ENCODE measurements at places on chromosomes 3 and 15. TPM values are rescaled to one million over a fixed set of nuclear protein-coding genes. Genes with fewer than 3 reads are reported as not detected.
A peak's percentile ranks its signal among the peaks of the same experiment; 100 is the strongest.

C3orf20 gene
- not detected for total RNA-seq

MPI gene
- total RNA-seq = 28.7 TPM

ACP3 gene
- total RNA-seq = 66.5 TPM

GOLGA6L7 gene
- not detected for total RNA-seq

FETUB gene
- total RNA-seq = 13.5 TPM

CFAP92 gene
- total RNA-seq = 0.25 TPM

CELSR3 gene
- total RNA-seq = 4.7 TPM

- no peak for DNase-seq
Measured at GRCh38 chr3:171804618-171805389, 5.5 kb downstream of the PLD1 start.

DNA sequence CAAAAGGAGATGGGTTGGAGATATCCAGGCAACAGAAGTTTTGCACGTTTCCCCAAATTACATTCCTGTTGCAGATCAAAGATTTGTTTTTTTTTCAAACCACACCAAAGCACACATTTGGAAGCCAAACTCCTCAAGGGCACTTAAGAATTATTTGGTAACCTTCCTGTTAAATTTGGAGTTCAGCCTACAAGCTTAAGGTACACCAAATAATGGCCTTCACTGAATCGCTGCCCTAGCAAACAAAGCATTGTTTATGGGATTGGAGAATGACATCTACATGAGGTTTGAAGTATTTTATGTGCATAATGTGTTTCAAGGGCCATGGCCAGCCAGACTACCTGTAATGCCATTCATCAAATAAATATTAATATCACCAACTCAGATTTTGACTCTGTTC is 357.9 kb downstream of the RORA start:
- no peak for DNase-seq

GRCh38 chr3:58391156-58391865 is 42.3 kb downstream of the PDHB start:
- no peak for DNase-seq

- no peak for DNase-seq
Measured at GRCh38 chr3:113531826-113532697, at the start of gene SIDT1. TSS of gene SIDT1 (plus strand) at chr3:113532555. CDS start at chr3:113533022, 467 bp downstream.

DNA sequence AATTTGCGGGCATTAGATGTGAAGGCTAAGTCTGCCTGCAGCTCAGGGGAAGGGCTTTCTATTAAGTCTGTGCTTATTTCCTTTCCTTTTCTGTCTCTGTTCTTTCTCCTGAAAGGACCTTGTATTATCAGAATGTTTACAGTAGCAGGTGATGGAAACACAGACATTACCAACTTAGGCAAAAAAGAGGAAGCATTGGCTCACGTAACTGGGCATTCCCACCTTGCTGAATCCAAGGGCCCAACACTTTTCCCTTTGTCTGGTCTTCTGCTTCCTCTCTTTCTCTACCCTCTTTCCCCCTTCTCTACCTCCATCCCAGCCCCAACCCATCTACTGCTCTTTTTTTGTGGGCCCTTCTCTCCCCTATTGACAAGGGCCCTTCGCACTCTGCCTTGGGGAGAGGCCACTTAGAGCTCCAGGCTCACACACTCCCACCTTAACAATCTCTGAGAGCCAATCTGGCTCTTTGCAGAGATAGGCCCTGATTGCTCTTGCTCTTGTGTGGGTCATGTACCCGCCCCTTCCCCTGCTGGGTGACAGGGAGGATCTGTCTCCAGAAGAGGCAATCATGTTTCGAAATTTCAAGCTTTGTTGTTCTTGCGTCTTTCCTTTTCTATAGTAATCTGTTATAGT is 35.0 kb downstream of the ACAA1 start:
- no peak for DNase-seq

- DNase-seq = no peak
Measured at GRCh38 chr15:71325481-71325880, 210.2 kb downstream of the THSD4 start.

DNA sequence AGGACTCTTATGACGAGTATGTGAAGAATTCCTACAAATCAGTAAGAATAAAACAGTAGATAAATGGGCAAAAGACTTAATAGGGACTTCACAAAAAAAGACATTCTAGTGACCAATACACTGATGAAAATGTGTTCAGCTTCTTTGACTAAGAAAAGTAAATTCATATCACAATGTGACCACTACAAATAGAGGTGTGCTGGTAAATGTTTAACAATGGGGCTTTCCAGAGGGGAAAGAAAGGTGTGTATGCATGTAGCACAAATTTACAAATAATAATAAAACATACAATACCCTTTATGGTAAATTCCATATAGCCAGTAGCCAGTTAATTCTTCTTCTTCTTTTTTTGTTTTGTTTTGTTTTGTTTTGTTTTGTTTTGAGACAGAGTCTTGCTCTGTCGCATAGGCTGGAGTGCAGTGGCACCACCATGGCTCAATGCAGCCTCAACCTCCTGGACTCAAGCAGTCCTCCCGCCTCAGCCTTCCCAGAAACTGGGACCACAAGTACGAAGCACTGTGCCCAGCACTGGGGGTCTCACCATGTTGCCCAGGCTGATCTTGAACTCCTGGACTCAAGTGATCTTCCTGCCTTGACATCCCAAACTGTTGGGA is 17.5 kb upstream of the NMD3 start:
- DNase-seq = no peak

GRCh38 chr3:147620906-147621305 is 211.7 kb downstream of the ZIC1 start:
- DNase-seq = no peak

DNA sequence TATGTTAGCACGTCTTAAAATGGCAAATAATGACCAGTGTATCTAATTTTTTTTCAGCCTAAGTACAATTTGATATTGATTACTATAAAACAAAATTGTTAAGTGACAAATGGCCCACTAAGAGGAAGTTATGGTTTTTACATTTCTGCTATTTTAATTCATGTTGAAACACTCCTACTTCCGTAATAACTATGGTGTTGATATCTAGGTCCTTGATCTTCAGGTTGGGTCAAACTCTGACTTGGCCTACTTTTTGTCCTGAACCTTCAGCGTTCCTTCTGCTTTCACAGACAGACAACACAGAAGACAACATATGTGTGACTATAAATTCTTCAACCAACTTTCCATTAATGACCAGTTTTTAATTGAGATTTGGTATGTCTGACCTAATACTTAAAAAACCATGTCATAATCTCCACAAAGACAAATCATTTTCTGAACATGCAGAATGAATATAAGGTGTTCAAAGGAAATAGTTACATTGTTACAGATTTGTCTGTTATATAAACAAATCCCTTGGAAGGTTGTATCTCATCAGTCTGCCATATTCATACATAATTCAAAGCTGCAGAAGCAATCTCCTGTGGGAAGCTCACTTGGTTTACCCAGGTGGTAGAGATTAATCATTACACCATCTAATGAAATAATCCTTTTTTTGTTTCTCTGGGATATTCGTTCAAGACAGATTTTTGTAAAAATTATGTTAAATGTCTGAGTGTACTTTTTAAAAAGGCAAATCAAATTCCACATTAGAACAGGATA is 92.1 kb upstream of the TSPAN3 start:
- no peak for DNase-seq

GRCh38 chr3:53046171-53047170 is 598 bp upstream of the SFMBT1 start:
- DNase-seq = peak; percentile 36

- DNase-seq = peak; percentile 49
Measured at GRCh38 chr15:72173401-72173800, 24.2 kb downstream of the GRAMD2A start.

GRCh38 chr3:100396967-100397366 is 3.9 kb downstream of the TOMM70 start:
- DNase-seq = no peak

DNA sequence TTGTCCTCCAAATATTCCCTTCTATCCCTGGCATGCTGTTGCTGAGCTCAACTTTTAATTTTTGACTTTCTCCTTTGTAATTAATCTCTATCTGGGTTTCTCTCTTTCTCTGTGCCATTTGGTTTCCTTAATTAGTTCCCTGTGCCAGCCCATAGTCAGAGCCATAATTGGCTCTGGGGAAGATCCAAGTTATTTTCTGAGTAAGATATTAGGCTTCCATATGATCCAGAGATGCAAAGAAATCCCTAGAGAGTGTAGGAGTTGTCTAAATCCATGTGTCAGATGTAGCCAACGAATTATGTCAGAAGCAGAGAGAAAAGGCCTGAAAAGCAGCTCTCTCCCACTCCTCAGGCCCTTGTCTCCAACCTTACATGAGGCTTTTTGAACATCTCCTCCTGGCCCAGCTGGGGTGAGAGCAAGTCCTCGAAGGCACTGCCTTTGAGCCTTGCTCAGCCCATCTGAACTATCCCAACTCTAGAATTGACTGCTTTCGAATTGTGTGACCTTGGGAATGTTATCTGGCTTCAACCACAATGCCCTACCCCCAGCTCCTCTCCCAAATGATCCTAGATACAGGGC is 46.4 kb downstream of the MOBP start:
- DNase-seq = no peak

- DNase-seq = no peak
Measured at GRCh38 chr3:50356553-50356952, 2.8 kb downstream of the TMEM115 start.

GRCh38 chr15:88440021-88440420 is 27.2 kb downstream of the MRPL46 start:
- DNase-seq = peak; percentile 26

GRCh38 chr15:42140383-42141070 is 15.9 kb downstream of the PLA2G4F start:
- peak; percentile 70 for DNase-seq

- no peak for DNase-seq
Measured at GRCh38 chr3:64195789-64196188, 29.5 kb downstream of the PRICKLE2 start.

- DNase-seq = no peak
Measured at GRCh38 chr3:61570813-61571212, 9.4 kb downstream of the PTPRG start.

DNA sequence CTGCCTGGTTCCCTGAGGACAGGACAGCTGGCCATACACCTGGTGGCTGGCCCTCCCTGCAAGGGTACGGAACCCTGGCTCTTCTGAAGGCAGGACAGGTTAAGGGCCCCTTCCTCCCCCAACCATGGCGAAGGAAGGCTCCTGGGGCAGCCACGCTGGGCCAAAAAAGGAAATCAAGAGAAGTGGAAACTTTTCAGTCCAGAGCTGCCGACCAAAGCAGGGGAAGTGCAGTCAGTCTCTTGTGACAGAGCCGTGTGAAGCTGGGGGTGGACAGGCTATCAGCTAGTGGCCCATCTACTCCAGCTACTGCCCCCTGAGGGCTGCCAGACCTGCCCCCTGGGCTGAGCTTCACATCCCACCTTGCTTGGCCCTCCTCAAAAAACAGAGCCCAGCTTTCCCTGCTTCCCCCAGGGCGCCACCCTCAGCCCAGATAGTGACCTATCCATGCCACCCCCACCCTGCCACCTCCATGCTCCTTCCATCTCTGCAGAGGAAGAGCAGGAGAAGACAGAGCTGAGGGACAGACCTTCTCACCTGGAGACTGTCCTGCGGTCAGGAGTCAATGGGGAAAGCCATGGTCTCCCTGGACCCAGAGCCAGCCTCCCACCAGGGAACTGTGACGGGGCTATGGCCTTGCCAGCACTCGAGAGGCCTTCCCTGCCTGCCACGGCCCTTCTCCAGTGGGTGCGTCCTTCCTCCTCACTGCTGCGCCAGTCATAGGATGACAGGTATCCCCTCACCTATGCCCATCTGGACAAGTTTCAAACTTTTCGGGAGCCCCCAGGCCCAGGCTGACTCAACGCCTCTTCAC is 4.6 kb downstream of the SEMA7A start:
- no peak for DNase-seq
